ENCODE measurements at places on chromosomes 7 and 10. TPM values are rescaled to one million over a fixed set of nuclear protein-coding genes. Genes with fewer than 3 reads are reported as not detected.

Gene CHST3
- total RNA-seq, result 40.9 TPM

- H3K36me3 ChIP-seq, result no peaks in the 10 kb centered on the region
- H3K4me1 ChIP-seq, result no peaks in the 10 kb centered on the region
- no peak overlapping the region for H3K27ac ChIP-seq
- no peak overlapping the region for H3K4me3 ChIP-seq
These were observed 200.4 kb downstream of the KCND2 start for GRCh38 chr7:120473352-120473751.

GRCh38 chr7:156473476-156474240 is 166.9 kb upstream of the RNF32 start:
- peaks cover 8% of the 10 kb centered on the region for H3K4me1 ChIP-seq
- H3K27me3 ChIP-seq, result no peaks in the 10 kb centered on the region
- peak; percentile 66 for DNase-seq
- H3K36me3 ChIP-seq, result peaks cover 4% of the 10 kb centered on the region
- no peak overlapping the region for H3K27ac ChIP-seq

- H3K27ac ChIP-seq, result no peak overlapping the region
- H3K4me3 ChIP-seq, result no peak overlapping the region
- no peaks in the 10 kb centered on the region for H3K27me3 ChIP-seq
- no peaks in the 10 kb centered on the region for H3K4me1 ChIP-seq
- H3K36me3 ChIP-seq, result peaks cover 18% of the 10 kb centered on the region
These were observed 26.3 kb downstream of the DENND11 start for GRCh38 chr7:141675436-141676215.

DNA sequence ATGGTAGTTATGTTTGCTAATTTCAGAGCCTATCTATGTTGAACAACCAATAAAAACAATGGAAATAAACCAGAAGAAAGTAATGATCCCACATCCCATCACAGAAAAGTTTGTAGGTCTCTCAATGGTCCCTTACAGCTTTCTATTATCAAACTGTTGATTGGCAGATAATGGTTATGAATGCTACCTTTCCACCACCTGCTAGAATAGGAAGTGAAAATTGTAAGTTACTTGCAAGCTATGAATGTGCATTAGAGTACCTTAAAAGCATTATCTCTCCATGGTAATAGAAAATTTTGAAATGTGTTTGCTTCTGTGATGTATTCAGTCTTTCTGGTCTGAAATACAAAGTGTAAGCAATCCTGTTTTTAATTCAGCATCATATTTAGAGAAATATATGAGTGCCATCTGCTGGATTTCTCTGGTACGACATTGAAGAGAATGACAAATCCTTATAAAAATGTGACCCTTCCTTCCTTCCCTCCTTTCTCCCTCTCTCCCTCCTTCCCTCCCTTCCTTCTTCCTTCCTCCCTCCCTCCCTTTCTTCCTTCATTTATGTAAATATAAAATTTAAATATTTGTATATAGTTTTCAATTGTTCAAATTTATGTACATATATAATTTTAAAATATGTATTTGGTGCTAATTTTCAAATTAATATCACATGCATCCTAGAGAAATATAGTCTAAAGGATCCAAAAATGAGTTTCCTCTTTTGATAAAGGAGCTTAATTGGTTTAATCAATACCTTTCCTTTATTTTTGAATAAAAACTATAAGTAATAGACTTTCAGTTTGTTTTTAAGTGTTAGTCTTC is 41.4 kb upstream of the PNLIPRP3 start:
- peaks cover 7% of the 10 kb centered on the region for H3K27me3 ChIP-seq
- H3K36me3 ChIP-seq, result no peaks in the 10 kb centered on the region
- no peak overlapping the region for H3K4me3 ChIP-seq

Gene APBB1IP
- total RNA-seq, result not detected

- H3K27ac ChIP-seq, result no peak overlapping the region
- no peak overlapping the region for H3K4me3 ChIP-seq
- peaks cover 12% of the 10 kb centered on the region for H3K27me3 ChIP-seq
- no peaks in the 10 kb centered on the region for H3K36me3 ChIP-seq
- no peak for DNase-seq
- H3K4me1 ChIP-seq, result peaks cover 10% of the 10 kb centered on the region
These were observed 35.3 kb upstream of the BET1 start for GRCh38 chr7:94039368-94040035.

GRCh38 chr7:15334536-15335263 is 227.1 kb downstream of the AGMO start:
- H3K4me3 ChIP-seq, result no peak overlapping the region
- H3K4me1 ChIP-seq, result peaks cover 32% of the 10 kb centered on the region
- peaks cover 10% of the 10 kb centered on the region for H3K36me3 ChIP-seq
- no peak for DNase-seq

Gene EPO
- not detected for total RNA-seq

Gene NAMPT
- 71.6 TPM for total RNA-seq

GRCh38 chr7:44465490-44465889 is 25.0 kb downstream of the NUDCD3 start:
- DNase-seq, result no peak
- H3K36me3 ChIP-seq, result peaks cover 37% of the 10 kb centered on the region
- H3K27ac ChIP-seq, result peak overlapping the region; percentile 19

- no peak overlapping the region for H3K4me3 ChIP-seq
- DNase-seq, result no peak
- H3K27me3 ChIP-seq, result no peaks in the 10 kb centered on the region
- H3K36me3 ChIP-seq, result peaks cover 5% of the 10 kb centered on the region
These were observed 8.4 kb upstream of the SEPTIN7 start for GRCh38 chr7:35792472-35792871.

DNA sequence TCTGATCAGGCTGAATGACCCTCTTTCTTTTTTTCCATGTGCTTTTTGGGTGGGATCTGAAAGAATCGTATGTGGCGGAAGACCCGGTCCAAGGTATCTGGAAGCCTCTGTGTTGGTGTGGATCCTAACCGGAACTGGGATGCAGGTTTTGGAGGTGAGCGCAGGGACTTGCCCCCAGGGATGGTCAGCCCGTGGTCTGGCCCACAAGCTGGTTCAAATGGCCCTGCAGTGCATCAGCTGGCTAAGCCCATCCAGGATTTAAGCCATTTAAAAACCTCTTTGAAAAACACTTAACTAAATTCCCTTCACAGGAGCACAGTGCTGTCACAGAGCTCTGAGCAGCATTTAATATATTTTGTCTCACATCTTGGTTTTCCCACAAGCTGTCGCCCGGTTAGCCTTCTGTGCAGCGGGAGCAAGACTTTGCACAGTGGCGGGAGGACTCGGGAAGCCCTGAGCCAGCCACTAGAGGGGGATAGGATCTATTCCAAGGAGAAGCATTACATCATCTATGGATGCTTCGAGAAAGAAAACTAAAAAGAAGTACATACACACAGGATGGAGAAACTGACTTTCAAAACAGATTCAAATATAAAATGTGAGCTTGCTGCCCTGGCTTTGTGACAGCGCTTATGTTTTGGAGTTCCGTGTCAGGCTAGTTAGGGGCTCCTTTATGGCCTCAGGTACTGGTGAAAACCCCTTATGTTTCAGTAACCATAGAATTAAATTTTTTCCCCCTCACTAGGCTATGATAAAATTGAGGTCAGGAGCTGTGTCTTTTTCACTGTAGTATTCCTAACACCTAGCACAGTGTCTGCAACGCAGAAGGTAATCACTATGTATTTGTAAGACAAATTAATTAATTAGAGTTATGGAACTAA is 11.3 kb downstream of the CPA2 start:
- no peak for DNase-seq
- no peaks in the 10 kb centered on the region for H3K36me3 ChIP-seq
- H3K27ac ChIP-seq, result peak overlapping the region; percentile 83
- H3K4me3 ChIP-seq, result no peak overlapping the region
- no peaks in the 10 kb centered on the region for H3K27me3 ChIP-seq

DNA sequence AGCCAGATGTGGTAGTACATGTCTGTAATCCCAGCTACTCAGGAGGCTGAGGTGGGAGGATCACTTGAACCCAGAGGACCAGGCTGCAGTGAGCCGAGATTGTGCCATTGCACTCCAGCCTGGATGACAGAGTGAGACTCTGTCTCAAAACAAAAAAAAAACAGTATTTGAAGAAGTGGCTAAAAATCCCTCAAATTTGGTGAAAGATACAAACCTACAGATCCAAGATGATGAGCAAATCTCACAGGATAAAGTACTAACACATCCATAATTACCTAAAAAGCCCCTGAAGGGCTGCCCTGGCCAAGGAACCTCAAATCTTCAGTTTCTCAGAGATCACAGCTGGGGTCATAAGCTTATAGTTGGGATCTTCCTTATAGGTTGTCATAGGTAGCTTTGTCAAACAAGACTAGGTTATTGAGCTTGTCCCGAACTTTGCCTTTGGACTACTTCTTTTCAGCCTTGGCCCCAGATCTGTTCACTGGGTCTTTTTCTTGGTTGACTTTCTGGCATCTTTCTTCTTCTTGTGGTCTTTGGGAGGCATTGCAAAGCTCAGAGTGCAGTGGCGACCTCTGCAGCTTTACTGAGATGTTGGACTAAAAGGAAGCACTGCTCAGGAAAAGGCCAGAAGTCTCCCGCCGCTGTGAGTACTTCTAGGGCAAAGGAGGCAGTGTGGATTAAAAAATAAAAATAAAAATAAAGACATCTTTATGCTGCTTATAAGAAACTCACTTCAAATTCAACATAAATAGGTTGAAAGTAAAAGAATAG is 28.6 kb upstream of the SAR1A start:
- no peak overlapping the region for H3K27ac ChIP-seq
- DNase-seq, result no peak
- no peak overlapping the region for H3K4me3 ChIP-seq
- peaks cover 14% of the 10 kb centered on the region for H3K4me1 ChIP-seq
- H3K27me3 ChIP-seq, result no peaks in the 10 kb centered on the region

- peaks cover 81% of the 10 kb centered on the region for H3K4me1 ChIP-seq
- peaks cover 38% of the 10 kb centered on the region for H3K36me3 ChIP-seq
- no peak overlapping the region for H3K4me3 ChIP-seq
- no peak for DNase-seq
- no peaks in the 10 kb centered on the region for H3K27me3 ChIP-seq
These were observed 92.8 kb downstream of the TCF7L2 start for GRCh38 chr10:113042868-113043267.

Gene LRMDA
- total RNA-seq, result 0.19 TPM

- H3K4me1 ChIP-seq, result peaks cover 34% of the 10 kb centered on the region
- no peaks in the 10 kb centered on the region for H3K36me3 ChIP-seq
- no peaks in the 10 kb centered on the region for H3K27me3 ChIP-seq
- peak overlapping the region; percentile 66 for H3K27ac ChIP-seq
- no peak for DNase-seq
These were observed 141.7 kb downstream of the AUTS2 start for GRCh38 chr7:69739931-69740431.

DNA sequence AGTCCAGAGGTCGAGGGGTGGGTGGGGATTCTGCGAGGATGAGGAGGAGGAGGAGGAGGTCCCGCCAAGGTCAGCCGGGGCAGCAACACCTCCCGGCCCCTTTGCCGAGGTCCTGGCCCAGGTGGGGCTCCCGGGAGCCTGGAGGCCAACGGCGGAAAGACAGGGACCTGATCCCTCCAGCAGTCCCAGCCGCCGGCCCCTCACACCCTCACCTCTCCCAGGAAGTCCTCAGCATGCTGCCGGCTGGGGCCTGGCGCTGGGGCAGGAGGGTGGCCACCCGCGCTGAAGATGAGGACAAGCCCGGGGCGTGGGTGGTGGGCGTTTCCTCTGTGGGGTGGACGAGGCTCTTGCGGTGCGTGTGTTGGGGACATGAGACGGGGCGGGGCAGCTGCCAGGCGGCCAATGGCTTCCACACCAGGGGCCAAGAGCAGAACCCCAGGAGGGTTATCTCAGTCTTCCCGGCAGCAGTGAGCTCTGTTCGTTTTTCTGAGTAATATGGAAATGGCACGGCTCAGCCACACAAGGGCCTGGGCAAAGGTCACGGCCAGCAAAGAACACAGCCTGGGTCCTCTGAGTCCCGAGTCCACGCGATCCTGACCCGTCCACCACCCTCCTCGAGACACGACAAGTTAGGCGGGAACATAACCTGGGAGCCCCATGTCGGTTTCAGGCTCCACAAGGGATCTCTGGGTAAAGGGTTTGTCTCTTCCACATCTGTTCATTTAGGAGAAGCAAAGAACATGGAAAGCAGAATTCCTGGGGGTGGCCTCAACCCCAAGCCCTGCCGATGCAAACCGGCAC is 82.9 kb upstream of the PDGFA start:
- H3K36me3 ChIP-seq, result no peaks in the 10 kb centered on the region
- H3K4me1 ChIP-seq, result peaks cover 42% of the 10 kb centered on the region
- no peak for DNase-seq
- H3K27ac ChIP-seq, result peak overlapping the region; percentile 99

DNA sequence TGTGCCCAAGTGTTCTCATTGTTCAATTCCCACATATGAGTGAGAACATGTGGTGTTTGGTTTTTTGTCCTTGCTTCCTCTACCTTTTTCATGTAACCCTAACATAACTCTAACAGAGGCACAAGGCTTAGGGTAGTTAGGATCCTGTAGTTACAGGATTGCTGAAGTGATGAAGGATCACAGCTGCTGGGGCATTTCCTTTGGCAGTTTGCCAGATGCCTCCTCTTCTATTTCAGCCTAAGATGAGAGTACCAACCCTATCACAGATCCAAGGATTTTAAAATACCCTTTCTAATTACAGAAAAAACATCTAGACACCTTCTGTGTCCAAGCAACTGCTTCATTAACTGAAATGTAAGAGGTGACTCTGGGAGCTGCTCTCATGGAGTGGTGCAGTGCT is 141.7 kb upstream of the COL1A2 start:
- no peak for DNase-seq
- no peak overlapping the region for H3K4me3 ChIP-seq
- H3K27me3 ChIP-seq, result no peaks in the 10 kb centered on the region
- H3K36me3 ChIP-seq, result no peaks in the 10 kb centered on the region
- no peak overlapping the region for H3K27ac ChIP-seq

DNA sequence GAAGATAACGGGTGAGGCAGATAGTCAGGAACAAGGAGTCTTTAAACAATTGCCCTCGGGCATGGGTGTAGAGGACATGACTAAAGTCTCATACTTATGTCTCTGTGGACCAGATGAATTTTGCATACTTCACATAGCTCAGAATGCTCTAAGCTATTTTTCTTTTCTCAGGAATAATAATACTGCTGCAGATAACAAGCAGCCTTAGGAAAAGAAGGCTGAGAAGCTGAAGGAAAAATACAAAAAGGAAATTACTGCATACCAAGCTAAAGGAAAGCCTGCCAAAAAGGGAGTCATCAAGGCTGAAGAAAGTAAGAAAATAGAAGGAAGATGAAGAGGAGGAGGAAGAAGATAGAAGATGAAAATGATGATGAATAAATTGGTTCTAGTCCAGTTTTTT is 13.4 kb upstream of the ERCC6 start:
- DNase-seq, result no peak
- H3K27ac ChIP-seq, result peak overlapping the region; percentile 86
- H3K36me3 ChIP-seq, result peaks cover 10% of the 10 kb centered on the region
- no peaks in the 10 kb centered on the region for H3K27me3 ChIP-seq

- H3K4me1 ChIP-seq, result peaks cover 5% of the 10 kb centered on the region
- H3K27me3 ChIP-seq, result peaks cover 11% of the 10 kb centered on the region
- H3K27ac ChIP-seq, result no peak overlapping the region
These were observed 11.3 kb downstream of the STAG3 start for GRCh38 chr7:100189061-100189460.

Gene PARD3
- total RNA-seq, result 37.2 TPM
